ENCODE measurements at places on chromosomes 13 and 19. TPM values are rescaled to one million over a fixed set of nuclear protein-coding genes. Genes with fewer than 3 reads are reported as not detected.

- H3K27ac ChIP-seq, result peak overlapping the region; percentile 88
- no peak overlapping the region for H3K4me3 ChIP-seq
- no peaks in the 10 kb centered on the region for H3K36me3 ChIP-seq
- DNase-seq, result peak; percentile 70
- peaks cover 18% of the 10 kb centered on the region for H3K4me1 ChIP-seq
These were observed 19.7 kb downstream of the MED26 start for GRCh38 chr19:16608290-16608739.

DNA sequence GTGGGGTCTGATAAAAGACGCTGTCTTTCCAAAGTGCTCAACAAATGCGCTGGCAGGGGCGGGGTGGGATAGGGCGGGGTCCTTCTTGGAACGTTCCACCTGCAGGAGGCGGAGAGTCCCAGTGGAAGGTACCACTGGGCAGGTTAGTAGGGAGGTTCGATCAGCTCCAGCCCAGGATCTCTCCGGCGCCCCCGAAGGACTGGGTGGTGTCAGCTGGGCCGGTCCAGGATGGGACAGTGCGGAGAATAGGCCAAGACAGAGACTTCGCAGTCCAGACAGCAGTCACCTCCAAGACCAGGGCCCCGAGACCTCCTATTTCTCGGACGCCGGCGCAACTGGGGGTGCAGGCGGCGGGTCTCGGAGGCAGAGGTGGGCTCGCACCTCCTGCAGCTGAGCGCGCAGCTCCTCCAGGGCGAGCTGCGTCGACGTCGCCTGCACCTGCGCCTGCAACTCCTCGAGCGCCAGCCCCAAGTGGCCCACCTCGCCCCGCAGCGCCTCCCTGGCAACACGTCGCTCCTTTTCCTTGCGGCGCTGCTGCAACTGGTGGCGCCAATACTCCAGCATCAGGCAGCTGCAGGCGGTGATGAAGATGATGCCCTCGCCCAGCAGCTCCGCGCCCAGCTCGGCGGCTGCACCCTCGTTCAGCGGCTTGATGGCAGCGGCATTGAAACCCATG lies 21.6 kb downstream of the VASP start:
- H3K27ac ChIP-seq, result no peak overlapping the region
- DNase-seq, result no peak
- H3K36me3 ChIP-seq, result no peaks in the 10 kb centered on the region

GRCh38 chr13:90293793-90294361 lies 1053.6 kb upstream of the MIR17HG start:
- no peaks in the 10 kb centered on the region for H3K27me3 ChIP-seq
- H3K4me3 ChIP-seq, result no peak overlapping the region
- H3K4me1 ChIP-seq, result no peaks in the 10 kb centered on the region

DNA sequence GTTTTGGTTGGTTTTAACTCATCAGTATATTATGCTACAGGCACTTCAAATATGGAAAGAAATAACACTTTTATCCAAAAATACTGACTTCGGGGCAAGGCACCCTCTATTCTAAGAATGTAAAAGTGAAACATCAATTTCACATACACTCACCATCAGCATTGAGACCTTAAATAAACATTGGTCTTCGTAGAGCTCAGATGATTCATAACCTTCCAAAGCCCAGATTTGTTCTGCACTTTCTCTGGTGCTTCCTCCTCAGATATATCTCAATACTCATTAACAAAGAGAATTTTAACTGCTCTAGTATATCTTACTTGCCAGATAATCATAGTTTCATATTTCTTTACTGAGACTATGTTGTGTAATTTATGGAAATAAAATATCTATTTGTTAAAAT lies 794.3 kb downstream of the LIG4 start:
- H3K4me3 ChIP-seq, result no peak overlapping the region
- no peaks in the 10 kb centered on the region for H3K27me3 ChIP-seq
- H3K4me1 ChIP-seq, result no peaks in the 10 kb centered on the region
- no peaks in the 10 kb centered on the region for H3K36me3 ChIP-seq
- no peak overlapping the region for H3K27ac ChIP-seq

DNA sequence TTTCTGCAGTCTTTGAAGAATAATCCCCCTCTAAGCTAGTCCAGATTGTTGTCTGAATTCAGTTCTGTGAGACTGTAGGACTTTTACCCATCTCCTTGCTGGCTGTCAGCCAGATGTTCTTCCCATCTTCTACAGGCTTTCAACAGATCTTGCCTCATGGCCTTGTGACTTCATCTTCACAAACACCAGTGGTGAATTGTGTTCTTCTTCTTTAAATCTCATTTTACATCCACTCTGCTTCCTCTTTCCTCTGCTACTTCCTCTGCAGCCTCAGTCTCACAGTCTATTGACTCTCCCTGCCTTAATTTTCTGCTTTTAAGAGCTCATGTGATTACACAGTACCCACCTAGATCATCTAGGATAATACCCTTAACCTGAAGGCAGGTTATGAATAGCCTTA lies 859.0 kb upstream of the SLITRK1 start:
- DNase-seq, result no peak
- no peak overlapping the region for H3K27ac ChIP-seq
- H3K27me3 ChIP-seq, result no peaks in the 10 kb centered on the region
- no peak overlapping the region for H3K4me3 ChIP-seq

GRCh38 chr19:46351241-46352041 lies 4.6 kb downstream of the PPP5C start:
- H3K27ac ChIP-seq, result peak overlapping the region; percentile 69
- H3K4me1 ChIP-seq, result no peaks in the 10 kb centered on the region
- H3K27me3 ChIP-seq, result no peaks in the 10 kb centered on the region

GRCh38 chr19:11339254-11340098 lies at the start of gene RAB3D:
RAB3D (minus strand) TSS chr19:11339657; CDS start chr19:11337399, 2,258 bp downstream.
- H3K27ac ChIP-seq, result peak within 1 kb of the TSS; percentile 88
- H3K27me3 ChIP-seq, result no peaks in the 10 kb centered on the region
- peak within 1 kb of the TSS; percentile 71 for H3K4me3 ChIP-seq
- no peaks in the 10 kb centered on the region for H3K36me3 ChIP-seq
- H3K4me1 ChIP-seq, result no peaks in the 10 kb centered on the region
- peak; percentile 95 for DNase-seq

GRCh38 chr13:45519493-45519892 lies 54.8 kb downstream of the COG3 start:
- H3K4me3 ChIP-seq, result no peak overlapping the region
- no peaks in the 10 kb centered on the region for H3K36me3 ChIP-seq
- no peak for DNase-seq
- H3K27ac ChIP-seq, result no peak overlapping the region
- no peaks in the 10 kb centered on the region for H3K4me1 ChIP-seq
- H3K27me3 ChIP-seq, result no peaks in the 10 kb centered on the region

DNA sequence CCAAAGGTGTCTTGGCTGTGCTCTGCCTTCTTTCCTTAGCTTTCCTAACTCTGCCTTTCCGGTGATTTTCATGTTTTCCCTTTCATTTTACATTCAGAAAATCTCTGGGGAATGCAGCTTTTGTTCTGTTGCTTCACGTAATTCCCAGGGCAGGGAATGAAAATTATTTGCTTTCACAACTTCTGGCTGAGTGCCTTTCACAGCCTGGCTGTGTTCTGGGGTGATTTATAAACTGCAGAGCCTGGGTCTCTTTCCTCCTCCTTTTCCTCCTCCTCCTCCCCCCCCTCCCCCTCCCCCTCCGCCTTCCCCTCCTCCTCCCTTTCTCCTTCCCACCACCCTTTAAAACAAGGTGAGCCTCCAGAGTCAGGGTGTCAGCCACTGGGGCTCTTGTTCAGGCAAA lies 84.3 kb downstream of the RNASEH2B start:
- H3K4me3 ChIP-seq, result no peak overlapping the region
- H3K27me3 ChIP-seq, result no peaks in the 10 kb centered on the region
- DNase-seq, result peak; percentile 76

DNA sequence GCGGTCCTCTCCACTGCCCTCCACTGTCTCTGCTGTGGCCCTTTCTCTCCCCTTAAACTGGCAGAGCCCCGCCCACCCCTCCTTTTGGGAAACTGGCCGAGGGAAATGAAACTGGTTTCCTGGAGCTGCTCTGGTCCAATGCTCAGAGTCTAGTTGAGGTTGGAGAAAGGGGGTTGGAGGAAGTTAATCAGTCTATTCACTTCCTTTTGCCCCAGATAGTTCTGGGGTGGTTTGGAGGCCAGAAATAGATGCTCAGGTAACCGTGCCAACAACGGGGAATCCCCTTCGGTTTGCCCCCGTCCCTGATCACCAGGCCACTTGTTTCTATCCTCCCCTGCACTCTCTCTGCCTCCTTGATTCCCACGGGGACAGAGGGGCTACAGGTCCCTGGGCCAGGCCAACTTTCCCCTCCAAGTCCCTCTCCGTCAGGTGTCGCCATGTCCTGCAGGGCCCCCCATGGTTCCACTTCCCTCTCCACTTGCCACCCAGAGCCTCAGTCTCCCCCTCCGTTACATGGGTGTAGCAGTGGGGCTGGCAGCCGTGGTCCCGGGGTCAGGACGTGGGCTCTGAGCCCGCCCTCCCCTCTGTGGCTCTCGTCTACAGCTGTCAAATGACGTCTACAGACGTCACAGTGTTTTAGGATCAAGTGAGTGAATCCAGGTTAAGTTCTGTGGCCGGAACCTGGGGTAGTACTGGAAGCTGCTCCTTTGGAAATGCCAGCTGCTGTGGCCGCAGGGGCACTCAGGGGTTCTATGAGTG lies at the start of gene IL4I1:
TSS of gene IL4I1 (minus strand) at position 25 of the 759 bp plus-strand sequence. CDS start 727 bp downstream, outside the sequence.
- H3K36me3 ChIP-seq, result no peaks in the 10 kb centered on the region
- H3K27me3 ChIP-seq, result no peaks in the 10 kb centered on the region
- no peak for DNase-seq
- no peak within 1 kb of the TSS for H3K4me3 ChIP-seq

- H3K36me3 ChIP-seq, result no peaks in the 10 kb centered on the region
- H3K4me1 ChIP-seq, result no peaks in the 10 kb centered on the region
- no peaks in the 10 kb centered on the region for H3K27me3 ChIP-seq
- no peak for DNase-seq
These were observed 6.2 kb downstream of the SARS2 start for GRCh38 chr19:38924388-38924787.

DNA sequence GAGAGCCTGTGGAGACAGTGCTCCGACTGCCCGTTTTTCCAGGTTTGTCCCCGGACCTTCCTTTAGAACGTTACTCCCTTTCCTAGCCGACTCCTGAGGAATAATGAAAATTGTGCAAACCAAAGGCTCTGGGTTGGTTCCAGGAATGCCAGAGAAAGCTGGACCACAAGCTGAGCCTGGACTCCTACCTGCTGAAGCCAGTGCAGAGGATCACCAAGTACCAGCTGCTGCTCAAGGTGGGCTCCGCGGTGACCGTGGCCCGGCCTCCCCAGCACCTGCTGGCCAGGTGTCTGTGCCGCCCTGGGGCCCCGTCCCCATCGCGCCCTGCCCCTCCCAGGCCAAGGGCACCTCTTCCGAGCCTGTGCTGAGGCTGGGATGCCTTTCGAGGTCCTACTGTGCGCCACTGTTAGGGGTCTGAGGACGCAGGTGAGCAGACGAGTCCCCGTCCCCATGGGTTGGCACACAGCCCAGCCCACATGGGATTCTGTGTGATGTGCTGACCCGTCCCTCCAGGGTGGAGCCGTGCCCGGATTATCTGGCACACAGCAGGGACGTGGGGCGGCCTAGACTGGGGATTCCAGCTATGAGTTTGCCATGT lies 20.5 kb upstream of the F7 start:
- DNase-seq, result no peak
- H3K4me3 ChIP-seq, result no peak overlapping the region
- no peaks in the 10 kb centered on the region for H3K27me3 ChIP-seq
- H3K4me1 ChIP-seq, result no peaks in the 10 kb centered on the region
- no peaks in the 10 kb centered on the region for H3K36me3 ChIP-seq

IGLON5 gene
- not detected for total RNA-seq

PSG2 gene
- not detected for total RNA-seq

HPN gene
- total RNA-seq, result 1.1 TPM

PNMA8C gene
- total RNA-seq, result under 0.01 TPM

SMAD9 gene
- 31.0 TPM for total RNA-seq

CEACAM1 gene
- 12.2 TPM for total RNA-seq

All from uterus (tissue), 4 donors.